ENCODE measurements at places on chromosomes 5 and 9. TPM values are rescaled to one million over a fixed set of nuclear protein-coding genes. Genes with fewer than 3 reads are reported as not detected.

Gene RORB
- not detected for total RNA-seq

- DNase-seq: no peak
Observed at GRCh38 chr9:99474186-99474585, 252.1 kb downstream of the SEC61B start.

Gene LRRC26
- total RNA-seq: not detected

DNA sequence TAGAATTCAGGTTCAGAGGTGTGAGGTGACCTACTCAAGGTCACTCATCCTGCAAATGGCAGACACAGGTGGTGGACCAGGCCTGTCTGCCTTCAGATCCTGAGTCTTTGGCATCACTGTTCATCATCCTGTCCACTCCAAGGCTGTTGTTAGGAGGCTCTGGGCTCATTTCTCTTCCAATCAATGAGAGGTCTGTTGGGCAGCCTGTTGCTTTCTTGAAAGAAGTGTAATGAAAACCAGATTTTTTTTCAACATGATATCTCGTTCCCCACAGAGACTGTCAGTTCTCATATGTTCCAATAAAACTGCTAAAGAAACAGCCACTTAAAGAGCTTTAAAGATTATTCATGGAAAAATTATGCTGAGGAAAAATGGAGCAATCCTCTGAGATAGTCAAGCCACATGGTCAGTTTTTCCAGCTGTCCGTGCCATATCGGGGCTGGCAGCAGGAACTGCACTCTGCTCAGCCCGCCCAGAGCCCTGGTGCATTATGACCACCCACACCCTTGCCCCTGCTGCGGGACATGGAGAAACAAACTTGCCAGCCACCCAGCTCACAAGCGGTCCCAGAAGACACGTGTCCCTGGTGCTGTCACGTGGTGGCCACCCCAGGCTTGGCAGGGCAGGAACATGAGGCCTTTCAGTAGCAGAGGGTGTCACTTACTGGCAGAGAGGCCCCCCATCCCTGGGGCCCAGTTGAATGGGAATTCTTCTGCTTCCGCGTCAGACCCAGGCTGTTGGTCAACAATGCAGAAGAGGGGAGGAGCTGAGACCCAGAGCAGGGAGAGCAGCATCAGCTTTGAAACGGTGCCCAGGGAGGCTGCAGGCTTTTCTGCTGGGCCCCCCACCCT, 63.7 kb upstream of the ANGPTL2 start:
- peak; percentile 82 for DNase-seq

Gene RANBP17
- 22.5 TPM for total RNA-seq
